Activated CD8-positive, alpha-beta memory T cell treated with anti-CD3 and anti-CD28 coated beads for 4 hours (primary cell): ENCODE measurements at places on chromosomes 16 and 17.

DNA sequence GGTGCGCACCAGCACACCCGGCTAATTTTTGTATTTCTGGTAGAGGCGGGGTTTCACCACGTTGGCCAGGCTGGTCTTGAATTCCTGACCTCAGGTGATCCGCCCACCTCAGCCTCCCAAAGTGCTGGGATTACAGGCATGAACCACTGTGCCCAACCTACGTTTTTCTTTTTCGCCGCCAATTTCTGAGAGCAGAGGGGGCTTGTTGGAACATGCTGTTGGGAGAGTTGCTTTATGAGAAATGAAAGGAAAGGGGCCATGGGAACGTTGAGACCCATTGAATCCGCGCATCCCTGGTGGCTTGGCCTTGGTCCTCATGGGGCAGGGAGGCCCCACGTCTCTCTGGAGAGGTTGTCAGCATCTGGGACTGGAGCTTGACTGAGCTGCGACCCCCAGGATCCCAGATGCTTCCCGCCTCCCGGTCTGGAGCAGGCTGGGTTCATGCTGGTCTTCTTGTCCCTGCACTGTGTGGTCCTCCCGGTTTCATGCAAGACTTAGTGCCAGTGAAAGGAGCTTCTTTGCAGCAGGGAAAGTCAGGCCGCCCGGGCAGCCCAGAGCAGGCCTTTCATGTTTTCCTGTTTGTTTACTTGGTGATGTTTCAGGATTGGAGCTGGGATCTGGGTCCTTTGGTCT is 22.8 kb downstream of the CRISPLD2 start:
- DNase-seq: no peak

- no peak for DNase-seq
Observed at GRCh38 chr16:21120976-21121520, 29.6 kb downstream of the DNAH3 start.

DNA sequence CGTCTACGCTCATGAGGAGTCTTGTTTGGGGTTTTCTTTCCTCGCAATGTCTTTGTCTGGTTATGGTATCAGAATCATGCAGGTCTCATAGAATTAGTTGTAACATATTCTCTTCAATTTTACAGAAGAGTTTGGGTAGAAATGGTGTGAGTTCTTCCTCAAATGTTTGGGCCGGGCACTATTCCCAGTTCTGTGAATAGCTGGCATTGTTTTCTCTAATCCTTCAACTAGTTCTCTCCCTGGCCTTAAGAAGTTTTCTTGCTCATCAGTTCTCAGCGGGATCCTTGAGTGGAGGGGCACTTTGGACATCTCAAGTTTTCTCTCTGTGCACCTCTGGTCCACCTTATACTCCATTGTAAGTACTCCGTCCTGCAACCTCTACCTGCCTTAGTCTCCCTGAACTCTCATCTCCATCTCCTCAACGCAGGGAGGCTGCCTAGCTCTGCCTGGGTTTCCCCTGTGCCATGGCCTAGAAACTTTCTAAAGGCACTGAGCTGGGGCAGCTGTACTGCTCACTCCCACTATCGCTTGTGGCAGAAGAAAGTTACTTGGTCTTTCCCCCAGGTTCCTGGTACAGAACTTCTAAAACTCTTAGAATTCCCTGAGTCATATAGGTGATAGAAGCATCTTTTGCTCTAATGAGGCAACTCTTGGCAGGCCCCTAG is 16.9 kb downstream of the NSMCE1 start:
- DNase-seq: no peak

DNA sequence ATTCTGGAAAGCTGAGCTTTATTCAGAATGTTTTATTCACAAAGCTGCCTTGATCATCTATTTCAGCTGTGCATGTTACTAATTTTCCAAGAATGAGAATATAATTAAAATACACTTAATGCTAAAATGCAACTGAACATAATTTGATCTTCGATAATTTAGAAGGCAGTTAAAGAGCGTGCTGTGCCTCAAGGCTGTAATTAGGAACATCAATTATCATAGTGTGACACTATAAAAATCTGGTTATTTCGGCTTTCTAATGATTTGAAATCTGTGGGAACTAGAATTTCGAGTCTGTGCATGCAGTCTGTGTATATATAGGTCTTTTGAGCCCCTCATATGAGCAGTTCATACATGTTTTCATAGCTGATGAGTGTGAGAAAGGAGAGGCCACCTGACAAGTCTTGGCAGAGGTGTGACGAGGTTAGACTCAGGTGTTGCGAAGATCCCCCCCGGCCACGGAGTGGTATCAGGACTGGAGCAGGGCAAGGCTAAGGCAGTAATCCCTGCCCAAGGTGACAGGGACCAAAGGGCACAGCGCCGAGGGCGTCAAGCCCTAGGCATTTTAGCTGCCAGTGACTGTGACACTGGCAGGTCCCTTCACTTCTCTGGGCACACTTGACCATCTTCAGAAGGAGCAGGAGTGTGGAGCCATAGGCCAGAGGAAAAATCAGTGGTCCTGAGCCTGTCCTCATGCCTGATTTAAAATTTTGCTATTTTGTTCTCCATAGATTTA is 328.5 kb downstream of the SNX29 start:
- no peak for DNase-seq

DNA sequence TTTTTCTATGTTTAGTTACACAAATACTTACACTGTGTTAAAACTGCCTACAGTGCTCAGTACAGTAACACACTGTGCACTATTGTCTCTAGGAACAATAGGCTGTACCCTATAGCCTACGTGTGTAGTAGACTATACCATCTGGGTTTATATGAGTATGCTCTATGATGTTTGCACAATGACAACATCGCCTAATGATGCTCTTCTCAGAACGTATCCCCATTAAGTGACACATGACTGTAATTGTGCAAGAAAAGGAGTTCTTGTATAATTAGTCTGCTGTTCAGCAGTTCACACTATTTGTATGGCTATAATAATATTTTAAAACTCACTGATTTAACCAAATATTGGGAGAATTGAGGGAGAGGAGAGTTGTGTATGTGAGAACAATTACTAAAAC is 173.7 kb downstream of the TRIM37 start:
- no peak for DNase-seq
